Right atrium auricular region (tissue), 2 donors: ENCODE measurements at places on chromosomes 6 and 20.

DNA sequence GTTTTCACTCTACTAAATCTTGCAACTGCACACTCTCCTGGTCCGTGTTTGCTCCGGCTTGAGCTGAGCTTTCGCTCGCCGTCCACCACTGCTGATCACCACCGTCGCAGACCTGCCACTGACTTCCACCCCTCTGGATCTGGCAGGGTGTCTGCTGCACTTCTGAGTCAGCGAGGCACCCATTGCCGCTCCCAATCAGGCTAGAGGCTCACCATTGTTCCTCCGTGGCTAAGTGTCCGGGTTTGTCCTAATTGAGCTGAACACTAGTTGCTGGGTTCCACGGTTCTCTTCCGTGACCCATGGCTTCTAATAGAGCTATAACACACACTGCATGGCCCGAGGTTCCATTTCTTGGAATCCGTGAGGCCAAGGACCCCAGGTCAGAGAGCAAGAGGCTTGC is 98.6 kb upstream of the GPR6 start:
- no peaks in the 10 kb centered on the region for H3K27me3 ChIP-seq
- H3K4me3 ChIP-seq: no peak overlapping the region
- H3K27ac ChIP-seq: no peak overlapping the region
- DNase-seq: no peak

DNA sequence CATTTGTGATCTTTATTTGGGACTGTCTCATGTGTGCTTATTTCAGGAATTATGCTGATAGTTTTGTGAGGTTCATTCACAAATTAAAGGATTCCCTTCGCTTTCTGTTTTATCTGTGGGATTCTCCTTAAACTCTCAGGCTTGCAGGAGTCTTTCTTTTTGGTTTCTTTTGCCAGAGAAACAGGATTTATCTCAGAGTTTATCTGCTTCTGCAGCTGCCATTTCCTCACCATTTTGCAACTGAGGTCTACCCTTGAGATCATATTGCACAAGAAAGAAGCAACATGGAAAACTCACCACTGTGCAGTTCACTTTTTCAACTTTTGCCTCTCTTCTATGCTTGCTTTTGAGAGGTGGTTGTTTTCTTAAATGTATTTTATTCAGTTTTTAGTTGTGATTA is 201.0 kb downstream of the PRL start:
- H3K4me3 ChIP-seq: no peak overlapping the region
- no peaks in the 10 kb centered on the region for H3K27me3 ChIP-seq
- no peak for DNase-seq
- H3K27ac ChIP-seq: no peak overlapping the region
- peaks cover 5% of the 10 kb centered on the region for H3K4me1 ChIP-seq

DNA sequence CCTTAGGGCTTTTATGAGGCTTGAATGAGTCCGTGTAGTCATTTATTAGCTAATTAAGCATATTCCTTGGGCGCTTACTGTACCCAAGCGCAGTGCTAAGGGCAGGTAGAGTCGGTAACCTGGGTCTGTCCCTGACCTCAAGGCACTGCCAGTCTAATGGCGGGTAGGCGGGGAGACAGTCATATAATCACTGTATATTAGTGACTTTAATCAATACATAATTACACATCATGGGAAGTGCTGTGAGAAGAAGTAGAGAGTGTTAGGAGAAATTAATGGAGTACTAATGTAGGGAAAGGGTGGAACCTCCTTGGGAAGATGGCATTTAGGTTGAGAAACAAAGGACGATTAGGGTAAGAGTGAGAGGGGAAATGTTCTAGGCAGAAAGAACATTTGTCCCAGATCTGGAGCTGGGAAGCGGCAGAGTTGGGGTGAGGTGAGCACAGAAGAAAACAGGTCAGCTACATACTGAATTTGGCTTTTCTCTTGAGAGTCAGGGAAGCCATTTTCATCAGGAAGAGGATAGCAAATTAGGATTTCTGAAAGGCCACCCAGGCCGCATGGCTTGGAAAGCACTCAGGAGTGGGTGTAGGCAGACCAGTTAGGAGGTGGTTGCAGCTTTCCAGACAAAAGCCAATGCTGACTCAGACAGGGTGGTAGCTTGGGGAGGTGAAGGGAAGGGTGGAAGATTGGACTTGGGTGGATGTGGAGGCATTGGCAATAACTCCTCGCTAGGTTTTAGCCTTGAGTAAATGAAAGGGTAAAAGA is 954 bp upstream of the BLCAP start:
- H3K36me3 ChIP-seq: no peaks in the 10 kb centered on the region
- H3K4me1 ChIP-seq: peaks cover 39% of the 10 kb centered on the region
- H3K4me3 ChIP-seq: peak overlapping the region; percentile 100
- DNase-seq: peak; percentile 46
- H3K27ac ChIP-seq: peak overlapping the region; percentile 96

GRCh38 chr20:52540509-52540908 is 348.9 kb upstream of the ZFP64 start:
- DNase-seq: no peak
- H3K4me1 ChIP-seq: no peaks in the 10 kb centered on the region
- H3K27ac ChIP-seq: no peak overlapping the region
- no peaks in the 10 kb centered on the region for H3K27me3 ChIP-seq
- H3K36me3 ChIP-seq: no peaks in the 10 kb centered on the region

- no peaks in the 10 kb centered on the region for H3K4me1 ChIP-seq
- H3K4me3 ChIP-seq: no peak overlapping the region
- no peak for DNase-seq
- H3K27me3 ChIP-seq: no peaks in the 10 kb centered on the region
- H3K36me3 ChIP-seq: no peaks in the 10 kb centered on the region
- H3K27ac ChIP-seq: no peak overlapping the region
Observed at GRCh38 chr6:55756531-55757031, 118.8 kb downstream of the BMP5 start.

GRCh38 chr20:848193-848592 is 14.7 kb downstream of the FAM110A start:
- no peaks in the 10 kb centered on the region for H3K36me3 ChIP-seq
- no peak overlapping the region for H3K4me3 ChIP-seq
- DNase-seq: no peak

DNA sequence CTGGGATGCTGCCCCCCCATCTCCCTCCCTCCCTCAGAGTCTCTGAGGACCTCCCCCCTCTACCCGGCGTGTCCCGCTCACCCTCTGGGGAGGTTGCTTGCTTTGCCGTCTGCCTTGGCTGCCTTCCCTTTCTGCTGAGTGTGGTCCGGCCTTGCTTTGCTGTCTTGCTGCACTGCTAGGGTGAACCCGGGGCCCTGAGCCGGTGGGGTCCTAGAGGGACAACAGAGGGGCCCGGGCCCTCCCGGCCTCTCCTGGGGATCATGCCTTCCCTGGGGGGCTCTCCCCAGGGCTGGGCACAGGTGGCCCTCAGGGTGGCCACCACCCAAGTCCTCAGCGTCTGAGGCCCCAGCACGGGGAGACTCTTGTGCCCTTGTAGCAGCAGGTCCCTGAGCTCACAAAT is 19.3 kb downstream of the SLCO4A1 start:
- H3K36me3 ChIP-seq: peaks cover 7% of the 10 kb centered on the region
- no peaks in the 10 kb centered on the region for H3K4me1 ChIP-seq
- no peak overlapping the region for H3K27ac ChIP-seq
- no peak for DNase-seq

DNA sequence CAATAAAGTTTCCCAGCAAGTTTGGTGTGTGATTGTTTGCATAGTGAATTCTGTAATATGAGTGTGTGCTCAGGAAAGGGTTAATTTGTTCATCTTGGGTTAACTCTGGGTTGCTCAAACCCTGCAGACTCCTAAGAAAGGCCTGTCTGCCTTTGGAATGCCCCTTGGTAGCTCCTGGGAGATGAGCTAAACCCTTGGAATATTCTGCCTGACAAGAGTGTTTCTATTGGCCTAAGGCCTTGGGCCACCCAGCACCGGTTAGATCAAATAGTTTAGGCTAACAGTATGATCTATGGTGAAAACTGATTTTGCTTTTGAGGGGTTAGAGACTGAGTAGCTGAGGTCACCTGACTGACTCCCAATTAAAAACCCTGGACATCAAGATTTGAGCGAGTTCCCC is 248.3 kb downstream of the GRM1 start:
- no peak overlapping the region for H3K4me3 ChIP-seq
- no peak for DNase-seq
- H3K27ac ChIP-seq: no peak overlapping the region
- H3K36me3 ChIP-seq: no peaks in the 10 kb centered on the region
- no peaks in the 10 kb centered on the region for H3K4me1 ChIP-seq

GRCh38 chr20:61937963-61938838 is 127.5 kb downstream of the TAF4 start:
- DNase-seq: no peak
- no peak overlapping the region for H3K4me3 ChIP-seq
- no peaks in the 10 kb centered on the region for H3K36me3 ChIP-seq
- H3K4me1 ChIP-seq: no peaks in the 10 kb centered on the region
- H3K27ac ChIP-seq: no peak overlapping the region

DNA sequence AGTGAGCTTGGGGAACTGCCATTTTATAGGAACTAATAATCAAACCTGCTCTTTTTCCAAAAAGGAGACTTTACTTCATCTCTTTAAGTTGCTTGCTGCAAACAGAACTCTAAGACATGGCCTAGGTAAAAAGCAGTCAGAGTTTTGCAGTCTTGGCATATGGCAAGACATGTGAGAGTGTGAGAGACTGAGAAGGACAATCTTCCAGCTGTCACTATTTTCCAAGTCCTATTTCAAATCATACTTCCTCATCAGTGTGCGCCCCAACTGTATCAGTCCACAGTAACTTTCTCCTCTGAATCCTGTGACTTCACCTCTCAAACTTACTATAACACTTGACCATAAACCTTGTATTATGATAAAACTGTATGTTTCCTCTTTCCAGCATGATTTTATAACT is 10.4 kb downstream of the CALHM6 start:
- H3K4me1 ChIP-seq: peaks cover 7% of the 10 kb centered on the region
- no peak overlapping the region for H3K27ac ChIP-seq
- H3K36me3 ChIP-seq: no peaks in the 10 kb centered on the region
- no peaks in the 10 kb centered on the region for H3K27me3 ChIP-seq
- no peak for DNase-seq
